ENCODE measurements at places on chromosomes 16 and 17.

GRCh38 chr16:11088074-11088730, 143.8 kb downstream of the CLEC16A start:
- no peak for DNase-seq

- peak; percentile 37 for DNase-seq
Observed at GRCh38 chr17:82449131-82449882, 1.2 kb downstream of the CYBC1 start.

GRCh38 chr17:292531-293382, 59.9 kb downstream of the RPH3AL start:
- no peak for DNase-seq

- DNase-seq: no peak
Observed at GRCh38 chr17:78763561-78763960, 18.5 kb downstream of the CYTH1 start.

- DNase-seq: no peak
Observed at GRCh38 chr16:60302261-60302660, 1568.1 kb upstream of the GOT2 start.

DNA sequence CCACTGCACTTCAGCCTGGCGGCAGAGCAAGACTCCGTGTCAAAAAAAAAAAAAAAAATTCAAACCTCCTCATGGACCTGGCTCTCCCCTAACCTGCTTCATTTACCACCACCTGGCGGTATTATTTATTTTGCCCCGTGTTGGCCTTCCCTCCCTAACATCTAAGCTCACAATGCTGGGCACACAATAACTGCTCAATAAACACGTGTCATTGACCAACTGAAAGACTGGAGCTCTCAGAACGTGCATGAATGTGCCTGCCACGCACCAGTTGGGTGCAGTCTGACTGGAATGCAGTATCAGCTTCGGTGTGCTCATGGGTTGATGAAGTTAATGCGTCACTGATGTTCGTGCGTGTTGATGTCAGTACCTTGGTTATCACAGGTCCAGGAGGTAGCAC, 64.4 kb upstream of the CDC42EP4 start:
- no peak for DNase-seq

- DNase-seq: no peak
Observed at GRCh38 chr16:67979955-67980678, at the start of gene DPEP3. TSS of gene DPEP3 (minus strand) at chr16:67980499. CDS start at chr16:67980380, 119 bp downstream.

DNA sequence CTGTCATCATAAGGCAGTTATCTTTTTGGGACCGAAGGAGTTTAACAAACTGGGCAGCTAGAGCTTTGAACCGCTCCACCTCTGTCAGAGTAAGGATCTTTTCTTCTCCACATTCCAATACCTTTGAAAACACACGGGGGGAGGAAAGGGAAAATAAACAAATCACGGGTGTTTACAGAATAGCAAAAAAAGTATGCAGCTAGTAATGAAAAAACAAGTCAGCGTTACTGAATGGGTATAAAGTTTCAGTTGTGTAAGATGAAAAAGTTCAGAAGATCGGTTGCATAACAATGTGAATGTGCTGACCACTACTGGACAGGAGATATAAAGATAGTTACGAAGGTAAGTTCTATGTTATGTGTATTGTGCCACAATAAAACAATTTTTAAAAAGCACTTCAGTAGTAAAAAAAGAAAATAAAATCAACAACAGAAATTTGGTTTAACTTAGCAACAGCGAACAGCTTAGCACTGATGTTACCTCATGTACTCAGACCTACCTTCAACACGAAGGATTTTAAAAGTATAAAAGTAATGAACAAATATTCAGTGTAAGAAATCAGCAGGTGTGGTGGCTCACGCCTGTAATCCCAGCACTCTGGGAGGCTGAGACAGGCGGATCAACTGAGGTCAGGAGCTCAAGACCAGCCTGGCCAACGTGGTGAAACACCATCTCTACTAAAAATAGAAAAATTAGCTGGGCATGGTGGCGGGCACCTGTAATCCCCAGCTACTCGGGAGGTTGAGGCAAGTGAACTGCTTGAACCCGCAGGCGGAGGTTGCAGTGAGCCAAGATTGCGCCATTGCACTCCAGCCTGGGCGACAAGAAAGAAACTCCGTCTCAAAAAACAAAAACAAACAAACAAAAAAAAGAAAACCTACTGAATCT, 34.3 kb downstream of the MARF1 start:
- DNase-seq: no peak

- no peak for DNase-seq
Observed at GRCh38 chr17:46741122-46741730, 77.3 kb downstream of the WNT3 start.

GRCh38 chr16:94918-95265, 16.9 kb downstream of the MPG start:
- DNase-seq: no peak

DNA sequence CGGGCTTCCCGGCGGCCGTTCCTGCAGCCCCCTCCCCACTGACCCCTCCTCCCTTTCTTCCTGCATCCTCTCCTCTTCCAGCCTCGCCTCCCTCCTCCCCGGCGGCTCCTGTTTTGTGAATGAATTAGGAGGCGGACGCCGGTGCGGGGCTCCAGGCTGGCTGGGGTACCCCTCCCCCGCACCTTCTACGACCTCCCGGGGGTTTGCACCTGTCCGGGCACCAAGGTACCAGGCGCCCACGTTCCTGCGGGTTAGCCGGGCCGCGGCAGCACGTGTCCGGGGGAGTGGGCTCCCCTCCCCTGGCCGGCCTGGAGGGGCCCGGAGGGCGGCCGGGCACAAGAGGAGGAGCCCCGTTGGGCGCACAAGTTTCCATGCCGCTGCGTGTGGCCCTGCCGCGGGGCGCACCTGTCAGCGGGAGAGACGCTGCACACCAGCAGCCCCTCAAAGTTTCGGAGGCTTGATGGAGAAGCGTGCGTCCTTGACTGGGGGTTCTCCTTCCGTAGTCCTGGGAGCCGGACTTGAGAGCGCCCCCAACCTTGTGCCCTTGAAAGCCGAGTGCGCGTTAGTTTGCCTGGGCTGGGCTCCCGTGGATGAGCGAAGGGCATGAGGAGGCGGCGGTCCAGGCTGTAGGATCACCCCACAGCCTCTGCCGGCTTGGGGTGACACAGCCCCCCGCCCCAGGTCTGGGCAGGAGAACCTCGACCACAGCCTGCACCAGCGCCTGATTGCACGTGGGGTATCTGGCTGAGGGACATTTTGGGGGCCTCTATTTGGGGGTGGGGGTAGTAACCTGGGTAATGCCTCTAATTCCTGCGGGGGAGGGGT, 1.2 kb downstream of the HAS3 start:
- DNase-seq: no peak

- DNase-seq: no peak
Observed at GRCh38 chr17:57084361-57084801, 665 bp upstream of the AKAP1 start.

- DNase-seq: no peak
Observed at GRCh38 chr17:1271030-1271423, 783 bp downstream of the BHLHA9 start.

DNA sequence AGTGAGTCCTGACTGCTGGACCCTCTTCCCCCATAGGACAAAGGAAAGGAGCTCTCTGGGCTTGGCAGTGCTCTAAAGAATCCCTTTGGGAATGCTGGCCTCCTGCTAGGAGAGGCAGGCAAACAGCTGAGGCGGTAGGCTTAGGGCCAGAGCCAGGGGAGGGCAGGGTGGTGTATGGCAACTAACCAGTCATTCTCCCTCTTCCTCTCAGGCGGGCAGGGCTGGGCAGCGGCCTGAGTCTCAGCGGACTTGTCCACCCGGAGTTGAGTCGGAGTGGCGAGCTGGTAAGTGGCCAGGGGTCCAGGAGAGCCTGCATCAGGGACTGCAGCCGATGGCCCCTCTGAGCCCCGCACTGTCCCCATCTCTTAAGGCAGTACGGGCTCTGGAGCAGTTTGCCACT, 4.4 kb downstream of the ACADVL start:
- DNase-seq: no peak

- no peak for DNase-seq
Observed at GRCh38 chr16:48250520-48251278, 3.4 kb upstream of the ABCC11 start.

DNA sequence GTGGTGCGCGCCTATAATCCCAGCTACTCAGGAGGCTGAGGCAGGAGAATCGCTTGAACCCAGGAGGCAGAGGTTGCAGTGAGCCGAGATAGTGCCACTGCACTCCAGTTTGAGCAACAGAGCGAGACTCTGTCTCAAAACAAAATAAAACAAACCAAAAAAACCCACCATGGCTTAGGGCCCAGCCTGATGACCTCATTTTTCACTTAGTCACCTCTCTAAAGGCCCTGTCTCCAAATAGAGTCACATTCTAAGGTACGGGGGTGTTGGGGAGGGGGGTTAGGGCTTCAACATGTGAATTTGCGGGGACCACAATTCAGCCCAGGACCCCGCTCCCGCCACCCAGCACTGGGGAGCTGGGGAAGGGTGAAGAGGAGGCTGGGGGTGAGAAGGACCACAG, 1.4 kb upstream of the STH start:
- DNase-seq: no peak

DNA sequence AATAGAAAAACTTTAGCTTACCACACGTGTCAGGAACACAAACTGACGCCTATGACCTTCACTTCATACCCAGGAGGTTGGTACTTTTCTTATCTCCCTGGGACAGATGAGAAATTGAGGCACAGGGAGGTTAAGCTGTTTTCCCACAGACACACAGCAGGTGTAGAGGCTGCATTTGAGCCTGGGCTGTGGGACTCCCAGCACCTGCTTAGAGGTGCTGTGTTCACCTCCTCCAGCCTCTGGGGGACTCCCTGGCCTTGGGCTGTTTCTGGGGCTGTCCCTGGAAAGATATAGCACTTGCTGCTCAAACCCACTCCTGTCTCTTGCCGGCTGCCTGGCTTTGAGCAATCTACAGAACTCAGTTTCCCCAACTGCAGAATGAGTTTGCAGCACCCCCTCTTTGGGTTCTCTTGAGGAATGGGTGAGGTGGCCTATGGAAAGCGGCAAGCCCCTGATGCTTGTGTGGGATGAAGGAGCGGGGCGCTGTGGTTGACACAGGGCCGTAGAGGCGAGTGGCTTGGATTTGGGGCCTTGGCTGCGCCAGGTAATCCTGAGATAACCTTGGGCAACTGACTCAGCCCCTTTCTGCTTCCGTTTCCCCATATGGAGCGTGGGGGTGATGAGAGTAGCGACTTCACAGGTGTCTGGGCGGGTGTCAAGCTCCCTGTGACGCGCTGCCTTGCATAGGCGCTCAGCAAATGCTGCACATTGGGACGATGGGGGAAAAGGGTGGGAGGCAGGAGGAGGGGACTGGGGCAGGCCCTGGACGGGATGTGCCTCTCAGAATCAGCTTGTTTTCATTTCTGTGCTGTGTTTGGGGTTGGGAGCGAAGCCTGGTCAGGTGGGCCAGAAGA, 104.5 kb upstream of the CIBAR2 start:
- no peak for DNase-seq

DNA sequence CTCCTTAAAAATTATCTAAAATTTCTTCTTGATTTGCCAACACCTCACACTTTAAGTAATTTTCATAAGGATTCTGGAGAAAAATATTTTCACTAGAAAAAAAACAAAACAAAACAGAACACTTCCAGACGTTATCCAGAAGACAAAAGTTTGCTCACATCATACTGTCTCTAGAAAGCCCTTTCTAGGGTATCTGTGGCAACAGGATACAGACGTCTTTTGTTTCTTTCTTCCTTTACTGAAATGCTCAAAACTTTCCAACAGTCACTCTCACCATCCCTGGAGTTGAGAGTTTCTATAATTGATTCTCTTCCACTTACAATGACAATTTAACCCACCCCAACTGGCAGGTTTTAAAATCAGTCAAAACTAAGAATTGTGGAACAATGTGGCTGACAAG, 2.6 kb downstream of the ZC3H7A start:
- no peak for DNase-seq

GRCh38 chr16:12893050-12893750, 8.2 kb upstream of the SHISA9 start:
- no peak for DNase-seq

- no peak for DNase-seq
Observed at GRCh38 chr16:626787-627453, 3.9 kb upstream of the WFIKKN1 start.

DNA sequence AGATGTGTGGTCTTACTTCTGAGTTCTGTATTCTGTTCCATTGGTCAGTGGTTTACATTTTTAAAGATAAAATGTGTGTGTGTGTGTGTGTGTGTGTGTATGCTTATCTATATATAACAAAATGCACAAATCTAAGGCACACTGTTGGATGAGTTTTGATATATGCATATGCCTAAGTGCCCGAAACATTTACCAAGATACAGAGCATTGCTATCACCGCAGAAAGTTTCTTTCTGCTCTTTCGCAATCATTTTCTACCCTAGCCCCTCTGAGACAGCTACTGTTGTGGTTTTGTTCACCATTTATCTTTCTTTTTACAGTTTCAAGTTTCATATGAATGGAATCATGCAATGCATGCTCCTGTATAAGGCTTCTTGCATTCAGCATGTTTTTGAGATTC, 97.0 kb downstream of the MRTFB start:
- no peak for DNase-seq

DNA sequence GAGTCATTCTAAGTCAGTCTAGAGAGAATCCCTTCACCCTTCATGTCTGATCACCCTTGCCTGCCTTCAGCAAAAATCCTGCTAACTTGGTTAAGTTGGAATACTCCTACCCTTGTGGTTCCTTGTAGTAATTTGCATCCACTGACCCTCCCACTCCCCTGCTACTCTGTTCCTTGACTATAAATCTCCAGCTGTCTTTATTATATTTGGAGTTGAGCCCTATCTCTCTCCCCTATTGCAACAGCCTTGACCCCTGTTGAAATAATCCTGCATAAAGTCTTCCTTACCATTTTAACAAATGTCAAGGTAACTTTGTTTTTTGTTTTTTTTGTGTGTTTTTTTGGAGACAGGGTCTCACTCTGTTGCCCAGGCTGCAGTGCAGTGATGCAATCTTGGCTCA, 590.1 kb downstream of the WWOX start:
- no peak for DNase-seq

DNA sequence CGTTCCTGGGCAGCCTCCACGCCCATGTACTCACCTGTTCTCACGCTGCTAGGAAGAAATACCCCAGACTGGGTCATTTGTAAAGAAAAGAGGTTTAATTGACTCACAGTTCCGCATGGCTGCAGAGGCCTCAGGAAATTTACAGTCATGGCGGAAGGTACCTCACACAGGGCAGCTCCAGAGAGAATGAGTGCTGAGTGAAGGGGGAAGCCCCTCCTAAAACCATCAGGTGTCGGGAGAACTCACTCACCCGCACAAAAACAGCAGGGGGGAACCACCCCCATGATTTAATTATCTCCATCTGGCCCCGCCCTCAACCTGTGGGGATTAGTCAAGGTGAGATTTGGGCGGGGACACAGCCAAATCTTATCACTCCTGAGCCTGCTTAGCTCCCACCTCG, 18.2 kb downstream of the RAB40C start:
- no peak for DNase-seq
